ENCODE measurements at places on chromosomes 5 and 9.
A peak's percentile ranks its signal among the peaks of the same experiment; 100 is the strongest.

GRCh38 chr5:32311404-32312196 lies 1.1 kb downstream of the MTMR12 start:
- no peak for DNase-seq

DNA sequence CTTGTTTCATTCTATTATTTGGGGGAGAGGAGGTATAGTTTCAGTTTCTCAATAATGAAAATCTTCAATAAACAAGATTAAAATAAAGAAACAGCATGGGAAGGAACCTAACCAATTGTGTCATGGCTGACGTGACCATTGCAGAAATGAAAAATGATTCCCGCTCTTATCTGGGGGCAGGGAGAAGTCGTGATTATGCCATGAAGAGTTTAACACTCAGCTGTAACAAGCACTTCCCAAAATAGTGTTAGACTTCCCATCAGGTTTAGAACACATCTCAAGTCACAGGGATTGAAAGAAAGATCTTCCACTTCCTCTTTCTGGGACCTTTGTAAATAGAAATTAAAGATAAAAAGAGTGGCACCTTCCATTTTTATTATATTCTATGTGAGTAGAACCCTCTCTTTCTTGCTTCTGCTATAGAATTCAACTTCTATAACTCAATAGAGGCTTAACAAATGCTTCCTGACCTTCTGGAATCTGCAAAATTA lies 122.2 kb downstream of the TRPM6 start:
- DNase-seq = no peak

- no peak for DNase-seq
Observed at GRCh38 chr5:7094626-7095025, 301.3 kb upstream of the ADCY2 start.

DNA sequence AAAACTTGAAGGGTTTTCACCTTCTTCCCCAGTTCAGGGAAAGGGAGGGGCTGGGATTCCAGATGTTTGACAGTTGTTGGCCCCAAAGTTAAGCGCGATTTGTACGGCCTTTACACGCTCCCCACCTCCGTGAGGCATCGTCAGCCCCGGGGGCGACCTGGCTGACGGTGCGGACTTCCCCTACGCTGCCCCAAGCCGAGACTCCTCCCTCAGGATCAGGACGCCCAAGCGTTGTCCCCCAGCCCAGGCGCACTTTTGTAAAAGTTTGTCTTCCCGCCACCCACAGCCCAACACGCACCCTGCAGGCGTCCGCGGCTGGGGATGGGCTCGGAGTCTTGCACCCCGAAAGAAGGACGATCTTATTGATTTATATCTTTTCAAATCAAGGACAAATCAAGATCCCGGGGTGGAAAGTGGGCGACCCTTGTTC lies 713 bp downstream of the MOB3B start:
- DNase-seq = peak; percentile 50

GRCh38 chr5:125424402-125425141 lies 678.1 kb upstream of the ZNF608 start:
- no peak for DNase-seq

DNA sequence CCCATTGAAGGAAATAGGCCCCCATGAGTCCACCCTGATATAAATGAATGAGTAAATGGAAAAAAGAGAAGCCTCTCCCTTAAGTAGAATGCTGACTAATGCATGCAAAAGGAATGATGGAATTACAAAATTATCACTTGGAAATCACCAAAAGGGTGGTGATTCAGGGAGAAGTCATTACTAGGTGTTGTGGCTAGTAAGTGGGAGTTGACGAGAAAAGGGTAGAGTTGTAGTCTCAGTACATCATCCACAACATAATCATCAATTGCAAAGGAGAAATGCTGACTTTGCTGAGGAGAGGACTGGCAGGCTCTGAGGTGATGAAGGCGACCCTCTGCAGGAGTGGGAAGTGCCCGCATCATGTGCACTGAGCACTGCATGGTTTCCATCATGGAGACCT lies 201.5 kb upstream of the S1PR3 start:
- DNase-seq = no peak

DNA sequence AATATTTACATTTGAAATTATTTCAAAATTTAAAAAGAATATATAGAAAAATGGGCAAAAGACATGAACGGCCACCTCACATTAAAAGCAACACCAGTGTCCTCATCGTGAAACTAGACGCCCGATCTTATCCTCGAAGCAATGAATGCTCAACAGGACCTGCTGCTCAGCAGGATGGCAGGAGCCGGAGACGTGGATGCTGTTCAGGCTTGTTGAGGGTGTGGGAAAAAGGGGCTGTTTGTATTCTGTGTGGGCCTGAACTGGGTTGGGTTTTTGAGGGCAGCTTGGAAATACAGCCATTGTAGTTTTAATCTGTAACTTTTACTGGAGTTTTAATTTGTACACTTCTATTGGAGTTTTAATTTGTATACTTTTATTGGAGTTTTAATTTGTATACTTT lies 20.3 kb downstream of the EXOC3 start:
- DNase-seq = no peak

- DNase-seq = no peak
Observed at GRCh38 chr5:127216898-127217675, 73.5 kb upstream of the MEGF10 start.

DNA sequence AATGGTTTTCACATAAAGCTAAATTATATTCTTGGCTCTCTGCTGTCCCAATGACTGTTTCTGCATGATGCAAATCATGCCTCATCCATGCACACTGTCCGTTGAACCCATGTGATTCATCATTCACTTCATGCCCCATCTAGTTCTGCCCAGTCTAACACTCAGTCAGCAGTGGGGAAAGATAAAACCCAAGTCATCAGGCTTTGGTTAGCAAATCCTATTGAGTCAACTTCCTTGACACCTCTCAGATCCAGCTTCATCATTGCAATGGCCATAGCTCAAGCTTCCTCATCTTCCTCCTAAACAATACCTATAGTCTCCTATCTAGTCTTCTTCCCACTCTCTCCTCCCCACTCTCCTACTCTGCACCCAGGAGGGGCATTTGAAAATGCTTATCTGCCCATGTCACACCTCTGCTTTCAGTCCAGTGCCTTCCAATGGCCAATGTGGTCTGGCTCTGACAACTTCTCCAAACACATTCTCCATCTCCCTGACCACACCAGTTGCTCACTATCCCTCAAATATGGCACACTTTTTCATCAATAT lies 266.0 kb upstream of the TRIM32 start:
- no peak for DNase-seq

GRCh38 chr9:127237801-127238200 lies 26.8 kb upstream of the GARNL3 start:
- DNase-seq = no peak

DNA sequence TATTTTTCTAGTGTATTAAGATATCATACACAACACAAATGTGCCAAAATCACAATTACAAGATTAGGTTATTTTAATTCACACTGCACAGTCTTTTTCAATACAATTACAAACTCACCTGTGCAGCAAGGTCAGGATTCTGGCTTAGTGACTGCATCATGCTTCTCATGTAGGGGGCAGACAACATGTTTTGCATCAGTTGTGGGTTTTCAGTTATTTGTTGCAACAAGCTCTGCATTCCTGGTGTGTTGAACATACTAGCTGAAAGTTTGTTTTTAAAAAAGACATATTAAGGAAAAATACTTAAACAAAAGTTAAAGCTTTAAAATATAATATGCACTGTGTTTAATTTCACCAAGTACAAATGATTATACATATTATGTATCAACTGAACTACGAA lies 38.7 kb downstream of the UBQLN1 start:
- no peak for DNase-seq

- no peak for DNase-seq
Observed at GRCh38 chr9:33460854-33461253, 12.9 kb downstream of the NOL6 start.

DNA sequence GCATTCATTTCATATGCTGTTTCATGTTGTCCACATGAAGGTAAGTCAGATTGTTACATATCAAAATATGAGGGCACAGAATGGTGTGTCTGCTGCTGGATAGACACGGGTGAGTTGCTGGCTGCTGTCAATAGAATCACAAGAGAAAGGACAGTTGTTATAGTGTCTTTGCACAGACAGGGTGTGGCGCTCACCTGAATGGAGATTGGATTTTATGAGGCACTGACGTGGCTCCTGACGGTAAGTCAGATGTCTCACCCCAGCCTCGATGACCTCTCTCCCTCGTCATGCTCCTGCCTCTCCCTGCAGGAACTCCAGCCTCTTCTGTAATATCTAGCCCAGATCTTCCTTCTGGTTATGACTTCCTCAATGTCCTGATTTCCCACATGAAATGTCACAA lies 75.4 kb upstream of the SELENOP start:
- DNase-seq = no peak

GRCh38 chr5:135886136-135886535 lies 9.5 kb downstream of the IL9 start:
- no peak for DNase-seq

DNA sequence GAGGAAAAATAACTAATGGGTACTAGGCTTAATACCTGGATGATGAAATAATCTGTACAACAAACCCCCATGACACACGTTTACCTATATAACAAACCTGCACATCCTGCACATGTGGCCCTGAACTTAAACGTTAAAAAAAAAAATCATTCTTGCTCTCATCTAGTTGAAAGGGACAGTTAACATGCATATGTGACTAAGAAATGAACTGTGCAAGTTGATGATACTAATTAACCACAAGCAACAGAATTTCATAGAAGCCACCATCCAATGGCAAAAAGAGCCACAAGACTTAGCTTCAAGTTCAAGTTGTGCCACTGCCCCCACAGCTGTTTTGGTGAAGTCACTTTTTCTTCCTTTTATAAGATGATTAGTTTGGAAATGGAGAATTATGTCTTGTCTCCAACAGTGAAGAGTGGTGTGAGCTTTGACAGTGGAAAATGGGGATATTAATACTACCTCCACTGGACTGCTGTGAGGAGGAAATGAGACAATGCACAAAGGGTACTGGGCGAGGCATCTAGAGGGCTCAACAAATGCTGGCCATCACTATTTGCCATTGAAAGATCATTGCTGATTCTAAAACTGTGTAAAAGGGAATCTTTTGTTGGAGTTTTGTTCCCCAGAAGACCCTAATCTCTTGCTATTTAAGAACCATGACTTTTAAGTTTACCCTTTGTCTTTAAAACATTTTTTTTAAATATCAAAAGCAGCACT lies 202.1 kb downstream of the EBF1 start:
- no peak for DNase-seq

GRCh38 chr9:20844916-20845315 lies 160.9 kb downstream of the FOCAD start:
- DNase-seq = no peak

GRCh38 chr9:132679946-132680625 lies 9.8 kb downstream of the GTF3C4 start:
- DNase-seq = no peak

DNA sequence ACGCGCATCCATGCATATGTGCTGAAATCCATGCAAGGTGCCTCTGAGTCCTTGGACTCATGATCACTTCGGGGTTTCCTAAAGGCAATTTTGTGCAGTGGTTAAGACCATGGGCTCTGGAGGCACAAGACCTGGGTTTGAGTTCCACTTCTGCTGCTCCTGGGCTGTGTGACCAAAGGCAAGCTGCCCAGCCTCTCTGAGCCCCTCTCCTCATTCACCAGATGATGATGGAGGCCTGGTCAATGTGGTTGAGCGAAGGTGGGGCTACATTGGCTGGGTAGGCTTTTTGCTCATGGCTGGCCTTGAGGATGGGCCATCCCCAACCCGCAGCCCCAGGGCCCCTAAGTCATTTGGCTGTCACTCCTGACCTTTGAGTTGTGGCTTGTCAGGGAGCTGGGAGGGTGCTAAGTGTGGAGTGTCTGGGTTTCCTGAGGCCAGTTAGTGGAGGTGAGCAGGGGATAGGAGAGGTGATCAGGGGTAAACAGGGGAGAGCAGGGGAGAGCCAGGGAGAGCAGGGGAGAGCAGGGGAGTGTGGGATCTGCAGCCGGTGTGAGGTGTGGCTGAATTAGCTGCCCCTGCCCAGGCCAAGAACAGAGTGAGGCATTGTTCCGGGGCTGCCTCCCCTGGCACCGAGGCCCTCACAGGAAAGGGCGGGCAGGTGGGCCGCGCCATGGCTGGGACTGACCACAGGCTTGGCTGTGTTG lies 64.6 kb upstream of the SYNPO start:
- DNase-seq = no peak

- no peak for DNase-seq
Observed at GRCh38 chr5:149665416-149666175, 64.5 kb upstream of the PPARGC1B start.

GRCh38 chr9:90766731-90767130 lies 34.9 kb upstream of the SYK start:
- DNase-seq = no peak

- peak; percentile 27 for DNase-seq
Observed at GRCh38 chr9:87812375-87813118, 70.1 kb upstream of the SPATA31E1 start.

DNA sequence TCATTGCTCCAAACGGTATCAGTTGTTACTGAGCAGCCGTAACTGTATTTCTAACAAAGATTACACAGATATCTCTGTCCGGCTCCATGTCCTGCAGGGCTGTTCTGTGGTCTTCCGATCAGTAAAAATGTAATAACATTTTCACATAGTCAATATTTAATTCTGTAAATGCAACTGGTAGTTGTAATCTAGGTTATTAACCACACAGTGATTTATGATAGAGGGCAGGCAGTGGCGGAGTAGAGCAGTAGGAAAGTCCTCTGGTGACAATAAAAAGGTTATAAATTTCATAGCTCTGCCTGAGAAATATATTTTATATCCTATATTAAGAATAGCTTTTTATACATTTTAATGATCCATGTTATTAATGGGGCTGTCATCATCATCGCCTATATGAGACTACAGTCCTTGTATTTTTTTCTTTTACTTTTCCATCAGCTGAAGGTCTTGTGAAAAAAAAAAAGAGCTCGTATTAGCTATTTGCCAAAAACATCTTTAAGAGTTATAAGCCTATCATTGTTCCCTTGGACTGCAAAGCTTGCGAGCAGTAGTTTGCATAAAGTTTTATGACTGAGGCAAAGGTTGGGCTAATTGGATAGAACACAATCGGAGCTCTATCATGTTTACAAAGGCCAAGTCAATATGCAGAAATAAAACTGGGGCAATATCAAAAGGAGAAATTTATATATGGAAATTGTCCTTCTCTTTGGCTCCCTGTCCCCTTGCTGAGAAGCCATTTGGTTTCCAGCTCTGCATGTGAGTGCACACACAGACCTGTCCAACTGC lies 648.0 kb downstream of the IRX1 start:
- no peak for DNase-seq

GRCh38 chr5:132067451-132067850 lies 6.1 kb upstream of the CSF2 start:
- DNase-seq = no peak

DNA sequence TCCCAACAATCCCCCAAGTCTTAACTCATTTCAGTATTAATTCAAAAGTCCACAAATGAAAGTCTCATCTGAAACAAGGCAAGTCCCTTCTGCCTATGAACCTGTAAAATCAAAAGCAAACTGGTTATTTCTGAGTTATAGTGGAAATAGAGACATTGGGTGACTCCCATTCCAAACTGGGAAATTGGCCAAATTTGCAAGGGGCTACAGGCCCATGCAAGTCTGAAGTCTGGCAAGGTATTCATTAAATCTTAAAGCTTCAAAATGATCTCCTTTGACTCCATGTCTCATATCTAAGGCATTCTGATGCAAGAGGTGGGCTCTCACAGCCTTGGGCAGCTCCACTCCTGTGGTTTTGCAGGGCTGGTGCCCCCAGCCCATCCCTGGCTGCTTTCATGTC lies 167.9 kb downstream of the HTR1A start:
- no peak for DNase-seq

All from activated CD4-positive, alpha-beta T cell treated with anti-CD3 and anti-CD28 coated beads for 4 hours (primary cell).